RPMI8226 (cell line): ENCODE measurements at places on chromosomes 12 and 14.
A peak's percentile ranks its signal among the peaks of the same experiment; 100 is the strongest.

DNA sequence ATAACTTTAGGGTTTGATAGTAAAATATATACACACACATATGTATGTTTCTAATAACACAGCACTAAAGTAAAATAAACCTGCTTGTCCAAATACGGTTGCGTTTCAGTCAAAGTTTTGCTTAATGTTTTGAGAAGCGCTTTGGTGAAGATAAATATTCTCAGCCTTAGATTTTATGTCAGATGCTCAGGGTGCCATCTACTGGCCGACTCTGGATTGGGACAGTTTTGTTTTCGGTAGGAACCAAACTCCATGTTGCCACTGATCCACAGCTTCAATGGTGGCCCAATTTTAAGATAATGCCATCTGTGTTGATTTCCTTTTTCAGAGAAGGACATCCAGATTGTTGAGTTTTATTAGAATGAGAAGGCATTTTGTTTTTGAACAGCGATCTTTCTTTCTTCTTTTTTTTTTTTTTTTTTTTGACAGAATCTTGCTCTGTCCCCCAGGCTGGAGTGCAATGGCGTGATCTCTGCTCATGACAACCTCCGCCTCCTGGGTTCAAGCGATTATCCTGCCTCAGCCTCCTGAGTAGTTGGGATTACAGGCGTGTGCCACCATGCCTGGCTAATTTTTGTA, 43.1 kb downstream of the LLPH start:
- DNase-seq: peak; percentile 61

DNA sequence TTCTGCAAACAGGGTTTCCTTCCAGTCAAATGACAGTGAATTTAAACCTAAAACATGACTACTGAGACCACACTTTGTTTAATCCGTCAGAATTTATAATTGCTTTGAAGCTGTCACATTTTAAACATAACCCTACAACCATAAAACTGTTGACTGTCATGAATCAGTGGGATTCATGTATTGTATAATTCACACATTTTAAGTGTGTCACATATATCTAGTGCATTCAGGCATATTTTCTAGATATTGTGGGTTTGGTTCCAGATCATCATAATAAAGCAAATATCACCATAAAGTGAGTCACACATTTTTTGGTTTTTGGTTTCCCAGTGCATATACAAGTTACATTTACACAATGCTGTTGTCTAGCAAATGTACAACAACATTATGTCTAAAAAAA, 304.4 kb downstream of the TMEM132D start:
- DNase-seq: no peak

- DNase-seq: no peak
Observed at GRCh38 chr12:82015623-82016347, 256.6 kb upstream of the PPFIA2 start.

DNA sequence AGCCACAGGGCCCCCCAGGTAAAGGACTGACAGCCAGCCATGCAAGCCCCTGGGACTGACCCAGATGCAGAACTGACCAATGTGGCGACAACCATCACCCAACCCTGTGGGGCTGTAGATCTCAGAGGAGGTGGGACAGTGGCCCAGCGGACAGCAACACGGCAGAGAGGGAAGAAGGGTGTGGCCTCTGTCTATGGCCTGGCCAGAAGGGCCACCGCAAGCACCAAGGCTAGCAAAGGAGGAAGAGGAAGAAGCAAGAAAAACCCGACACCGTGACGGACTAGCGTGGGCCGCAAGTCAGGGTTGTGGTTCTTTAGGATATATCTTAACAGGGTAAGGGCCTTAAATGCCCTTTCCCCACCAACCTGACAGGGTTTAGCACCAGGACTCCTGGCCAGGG, 71.2 kb downstream of the ITPK1 start:
- no peak for DNase-seq

DNA sequence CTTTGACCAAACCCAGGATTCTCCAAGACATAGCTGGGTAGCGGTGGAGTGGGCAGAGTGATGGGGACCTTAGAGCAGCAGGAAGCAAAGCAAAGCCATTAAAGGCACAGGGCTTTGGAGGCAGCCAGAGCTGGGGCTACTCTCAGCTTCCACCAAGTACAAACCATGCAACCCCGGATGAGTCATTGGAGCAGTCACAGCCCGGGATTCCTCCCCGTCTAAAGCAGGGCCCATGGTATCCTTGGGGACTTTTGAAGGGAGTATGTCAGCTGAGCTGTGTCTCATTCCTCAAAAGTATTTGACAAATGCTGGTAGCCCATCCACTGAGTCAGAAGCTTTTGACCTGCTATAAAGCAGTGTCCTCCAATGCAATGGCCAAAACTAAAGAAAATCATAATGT, 9.7 kb upstream of the IFI27 start:
- DNase-seq: no peak

- DNase-seq: no peak
Observed at GRCh38 chr14:106003351-106003750, 477.0 kb downstream of the TMEM121 start.

DNA sequence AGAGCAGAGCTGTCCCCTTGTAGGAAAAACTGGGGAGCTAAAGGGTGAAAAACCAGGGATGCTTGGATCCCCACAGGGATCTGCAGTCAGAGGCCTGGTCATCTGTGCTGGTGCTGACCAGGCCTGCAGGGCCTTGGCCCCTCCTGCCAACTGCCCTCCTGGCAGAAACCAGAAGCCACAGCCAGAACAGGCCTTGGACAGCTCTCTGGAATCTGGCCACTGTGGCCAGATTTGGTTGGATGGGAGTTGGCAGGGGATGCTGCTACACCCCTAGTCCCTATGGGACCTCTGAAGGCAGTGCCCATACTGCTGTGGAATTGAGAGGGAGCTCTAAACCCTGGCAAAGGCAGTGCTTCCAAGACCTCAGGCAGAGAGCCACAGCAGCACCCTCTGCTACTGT, 9.2 kb upstream of the GPX2 start:
- no peak for DNase-seq

DNA sequence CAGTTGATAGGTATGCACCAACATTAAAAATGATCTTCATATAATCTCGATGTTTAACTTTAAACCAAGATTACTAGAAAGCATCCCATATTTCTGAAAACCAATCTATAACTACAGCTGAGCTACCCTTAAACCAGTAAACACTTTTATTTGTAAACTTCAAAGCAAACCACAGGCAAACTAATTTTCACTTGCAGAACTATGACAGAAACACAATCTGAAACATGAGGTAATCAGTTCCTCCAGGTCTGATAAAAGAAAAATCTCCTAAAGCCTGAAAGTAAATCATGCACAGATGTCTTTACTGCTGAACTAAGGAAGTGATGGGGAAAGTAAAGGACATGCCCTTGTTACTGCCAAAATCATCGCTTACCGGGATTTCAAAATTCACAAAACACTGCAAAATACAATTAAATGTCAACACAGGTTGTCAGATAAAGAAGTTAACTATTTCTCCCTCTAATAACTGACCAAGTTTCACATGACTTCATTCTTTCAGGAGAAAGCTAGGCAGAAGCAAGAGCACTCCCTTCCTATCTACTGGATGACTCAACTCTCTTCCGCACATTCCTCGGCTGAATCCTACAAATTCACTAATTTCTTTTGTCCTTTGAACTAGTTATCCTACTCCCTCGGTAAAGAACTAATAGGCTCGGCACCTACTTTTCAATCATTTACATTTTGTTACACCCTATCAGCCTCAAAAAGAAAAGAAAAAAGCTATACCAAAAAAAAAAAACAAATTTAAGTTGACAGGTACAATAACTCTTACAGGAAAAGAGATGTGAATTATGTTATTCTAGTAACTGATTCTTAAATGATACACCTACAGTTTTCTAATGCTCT, 1.4 kb downstream of the EEA1 start:
- no peak for DNase-seq

DNA sequence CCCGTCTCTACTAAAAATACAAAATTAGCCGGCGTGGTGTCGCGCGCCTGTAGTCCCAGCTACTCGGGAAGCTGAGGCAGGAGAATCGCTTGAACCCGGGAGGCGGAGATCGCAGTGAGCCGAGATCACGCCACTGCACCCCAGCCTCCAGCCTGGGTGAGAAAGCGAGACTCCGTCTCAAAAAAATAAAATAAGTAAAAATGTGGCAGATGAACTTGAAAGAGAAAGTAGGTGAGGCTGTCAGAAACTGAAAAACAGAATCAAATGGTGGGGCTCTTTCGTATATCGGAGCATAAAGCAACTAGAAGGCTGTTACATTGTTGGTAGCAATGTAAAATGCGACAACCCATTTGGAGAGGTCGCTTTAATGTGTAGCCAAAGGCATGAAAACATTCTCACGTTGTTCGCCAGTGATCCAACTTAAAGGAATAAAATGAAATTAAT, 767 bp upstream of the CCNT1 start:
- peak; percentile 11 for DNase-seq

- no peak for DNase-seq
Observed at GRCh38 chr12:80325167-80325959, 118.7 kb upstream of the PTPRQ start.

GRCh38 chr14:92794547-92794941, 439 bp downstream of the GOLGA5 start:
- DNase-seq: no peak

- peak; percentile 50 for DNase-seq
Observed at GRCh38 chr14:93219103-93219726, 12.2 kb downstream of the UBR7 start.

GRCh38 chr14:82724316-82724715, 1190.7 kb upstream of the SEL1L start:
- DNase-seq: no peak

GRCh38 chr14:104400355-104400754, 179.2 kb upstream of the C14orf180 start:
- DNase-seq: no peak

DNA sequence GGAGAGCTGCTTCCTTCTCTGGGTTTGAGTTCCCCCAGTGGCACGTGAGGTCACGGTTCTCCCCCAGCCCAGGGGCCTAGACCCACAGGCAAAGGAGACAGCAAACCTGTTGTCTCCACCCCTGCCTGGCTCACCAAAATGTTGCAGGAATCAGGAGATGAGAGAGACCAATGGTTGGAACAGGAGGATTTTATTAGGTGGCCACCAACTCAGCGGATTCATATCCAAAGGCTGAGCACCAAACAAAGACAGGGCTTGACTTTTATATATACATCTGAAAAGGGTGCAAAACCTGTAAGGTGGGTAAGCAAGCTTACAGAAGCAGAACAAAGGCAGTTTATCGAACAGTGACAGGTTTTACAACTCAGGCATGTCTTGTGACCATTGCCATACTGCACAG, 9.2 kb upstream of the ADAM21 start:
- no peak for DNase-seq

- no peak for DNase-seq
Observed at GRCh38 chr14:66315548-66315947, 170.6 kb upstream of the CCDC196 start.

DNA sequence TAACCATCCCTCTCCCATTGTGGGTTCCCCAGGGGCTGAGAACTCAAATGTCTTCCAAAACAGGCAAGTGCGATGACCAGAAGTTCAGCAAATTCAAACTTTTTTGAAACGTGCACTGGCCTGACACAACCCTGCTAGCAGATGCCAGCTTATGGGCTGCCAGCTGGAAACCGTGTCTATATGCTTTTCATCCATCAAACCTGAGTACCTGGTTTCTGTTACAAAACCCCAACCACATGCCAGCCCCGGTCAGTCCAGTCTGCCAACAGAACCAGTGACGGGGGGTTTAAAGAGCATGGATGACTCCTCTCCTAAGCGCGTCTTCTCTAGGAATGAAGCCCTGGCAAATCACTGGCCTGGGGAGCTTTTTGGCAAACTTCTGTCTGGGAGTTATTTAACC, 189.7 kb downstream of the TTC7B start:
- DNase-seq: no peak

DNA sequence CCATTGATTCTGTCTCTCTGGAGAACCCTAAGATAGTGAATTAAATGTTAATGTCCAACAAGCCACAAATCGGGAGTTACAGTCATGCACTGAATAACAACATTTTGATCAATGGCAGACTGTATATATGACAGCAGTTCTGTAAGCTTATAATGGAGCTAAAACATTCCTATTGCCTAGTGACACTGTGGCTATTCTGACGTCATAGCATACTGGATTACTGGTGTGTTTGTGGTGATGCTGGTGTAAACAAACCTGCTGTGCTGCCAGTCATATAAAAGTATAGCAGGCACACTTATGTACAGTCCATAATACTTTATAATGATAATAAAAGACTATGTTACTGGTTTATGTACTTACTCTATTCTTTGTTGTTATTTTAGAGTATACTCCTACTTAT, 56.7 kb upstream of the BICD1 start:
- no peak for DNase-seq

DNA sequence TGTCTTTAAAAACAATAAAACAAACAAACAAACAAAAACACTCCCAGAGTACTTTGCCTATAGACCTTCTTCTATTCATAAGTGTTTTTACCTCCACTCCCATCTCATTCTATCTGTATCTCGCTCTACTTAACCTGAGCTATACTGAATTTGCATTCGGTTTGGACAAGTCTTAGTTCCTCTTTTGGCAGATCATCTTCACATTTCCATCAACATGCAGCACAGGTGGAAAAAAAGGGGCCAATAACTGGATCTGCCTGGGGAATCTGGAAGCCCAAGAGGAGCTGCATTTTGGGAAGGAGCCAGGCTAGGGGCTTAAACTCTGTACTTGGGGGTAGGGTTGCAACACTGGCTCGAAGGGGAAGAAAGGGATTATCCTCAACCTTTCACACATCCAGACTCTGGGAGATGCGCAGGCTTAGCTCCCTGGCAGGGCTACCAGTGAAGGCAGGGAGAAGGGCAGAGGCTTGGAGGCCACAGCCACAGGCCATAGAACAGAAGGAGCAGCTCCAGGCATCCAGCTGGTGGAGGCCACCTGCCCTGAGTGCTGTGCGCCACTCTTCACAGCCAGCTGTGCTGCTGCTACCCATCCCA, 4.1 kb downstream of the NINJ2 start:
- no peak for DNase-seq

- no peak for DNase-seq
Observed at GRCh38 chr14:104314251-104314941, 176.0 kb downstream of the KIF26A start.

DNA sequence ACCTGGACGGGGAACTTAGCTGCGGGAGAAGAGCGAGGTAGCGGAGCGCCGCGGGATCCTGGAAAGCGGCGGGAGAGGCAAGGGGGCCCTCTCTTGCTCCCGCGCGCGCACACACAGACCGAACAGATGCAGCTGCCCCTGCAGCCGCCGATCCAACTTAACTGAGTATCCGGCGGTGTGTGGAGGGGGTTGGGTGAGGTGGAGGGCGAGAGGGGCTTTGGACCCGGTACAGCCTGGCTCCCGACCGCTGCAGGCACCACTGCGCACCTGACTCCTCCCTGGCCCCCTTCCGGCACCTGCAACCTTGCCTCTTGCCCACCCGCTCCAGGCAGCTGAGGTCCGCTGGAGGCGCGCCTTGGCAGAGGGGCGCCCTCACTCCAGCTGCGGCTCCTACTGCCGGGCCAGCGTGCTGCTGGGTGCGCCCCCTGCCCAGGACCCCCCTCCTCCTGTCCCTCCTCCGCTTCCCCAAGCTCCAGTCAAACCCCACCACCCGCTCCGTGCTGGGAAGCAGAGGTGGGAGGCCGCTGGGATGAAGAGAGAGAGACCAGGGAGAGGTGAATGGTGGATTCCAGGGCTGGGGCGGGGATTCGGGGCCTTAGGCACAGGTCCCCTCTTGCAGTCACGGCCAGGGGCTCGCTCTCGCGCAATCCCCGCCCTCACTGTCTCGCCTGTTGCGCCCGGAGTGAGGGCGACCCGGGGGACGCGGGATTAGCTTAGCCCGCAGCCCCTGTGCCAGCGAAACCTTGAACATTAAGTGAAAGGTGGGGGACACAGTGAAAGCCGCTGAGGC, 2.6 kb downstream of the DIO3 start:
- no peak for DNase-seq

GRCh38 chr12:110109037-110109836, 14.9 kb upstream of the IFT81 start:
- no peak for DNase-seq
